ENCODE measurements at places on chromosomes 11 and 22.

DNA sequence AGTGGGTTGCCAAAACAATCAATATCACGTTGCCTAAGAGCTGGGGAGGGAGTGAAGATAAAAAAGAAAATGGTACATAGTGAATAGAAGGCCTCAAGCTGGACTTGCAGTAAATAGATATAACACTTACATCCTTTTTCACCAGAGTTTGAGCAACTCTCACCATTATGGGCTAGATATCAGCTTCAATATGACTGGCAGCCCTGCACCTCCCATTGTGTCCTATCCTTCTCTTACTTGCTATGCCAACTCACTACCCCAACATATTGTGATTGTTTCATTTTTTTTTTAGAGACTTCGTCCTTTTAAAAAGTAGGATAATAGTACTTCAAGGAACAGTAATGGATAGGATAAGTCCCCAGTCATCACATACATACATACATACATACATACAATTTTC is 7.4 kb downstream of the HBG1 start:
- DNase-seq: no peak

- no peak for DNase-seq
Observed at GRCh38 chr11:72426103-72426757, 8.1 kb downstream of the CLPB start.

DNA sequence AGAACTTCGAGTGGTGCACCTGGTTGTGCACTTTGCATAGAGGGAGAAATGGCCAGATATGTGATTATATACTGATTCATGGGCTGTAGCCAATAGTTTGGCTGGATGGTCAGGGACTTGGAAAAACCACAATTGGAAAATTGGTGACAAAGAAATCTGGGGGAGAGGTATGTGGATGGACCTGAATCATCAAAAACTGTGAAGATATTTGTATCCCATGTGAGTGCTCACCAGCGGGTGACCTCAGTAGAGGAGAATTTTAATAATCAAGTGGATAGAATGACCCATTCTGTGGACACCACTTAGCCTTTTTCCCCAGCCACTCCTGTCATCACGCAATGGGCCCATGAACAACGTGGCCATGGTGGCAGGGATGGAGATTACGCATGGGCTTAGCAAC is 48.0 kb upstream of the NARS2 start:
- no peak for DNase-seq

GRCh38 chr11:1299621-1300020 is 9.8 kb downstream of the TOLLIP start:
- peak; percentile 17 for DNase-seq

- no peak for DNase-seq
Observed at GRCh38 chr11:133907216-133907615, 49.6 kb downstream of the IGSF9B start.

All from uterus (tissue), 4 donors.